ENCODE measurements at places on chromosomes 3 and 15.

DNA sequence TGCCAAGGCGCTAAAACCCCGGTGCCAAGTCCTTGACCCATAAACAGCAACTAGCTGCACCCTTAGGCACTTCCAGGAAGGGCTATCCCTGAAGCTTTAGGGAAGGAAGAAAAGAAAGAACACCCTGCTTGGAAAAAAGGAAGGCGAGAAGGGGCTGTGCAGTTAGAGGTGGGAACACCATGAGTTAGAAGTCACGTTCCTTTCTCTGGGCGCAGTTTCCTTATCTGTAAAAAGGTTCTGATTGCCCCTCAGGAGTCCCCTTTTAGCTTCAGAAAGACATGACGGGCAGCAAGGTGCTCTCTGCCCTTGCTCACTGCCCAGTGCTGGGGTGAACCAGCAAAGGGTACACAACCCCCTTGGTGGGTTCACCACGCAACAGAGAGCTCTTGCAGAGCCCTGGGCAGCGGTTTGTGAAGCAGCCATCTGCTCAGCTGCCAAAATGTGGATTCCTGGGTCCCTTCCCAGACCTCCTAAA is 798 bp downstream of the GCHFR start:
- peak; percentile 20 for DNase-seq

DNA sequence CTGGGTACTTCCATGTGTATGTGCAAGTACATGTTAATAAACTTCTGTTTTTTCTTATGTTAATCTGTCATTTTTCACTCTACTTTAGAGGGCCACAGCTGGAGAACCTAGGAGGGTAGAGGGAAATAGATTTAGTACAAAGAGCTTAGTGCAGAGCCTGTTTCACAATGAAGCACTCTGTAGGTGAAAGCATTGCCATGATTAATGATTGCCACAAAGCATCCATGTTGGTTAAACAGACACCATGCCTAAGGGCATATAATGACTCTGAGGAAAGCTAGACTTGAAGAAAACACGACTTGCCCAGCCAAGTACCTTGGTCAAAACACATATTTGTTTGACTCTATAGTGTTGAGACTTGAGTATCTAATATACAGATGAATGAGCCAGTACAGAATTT is 338.4 kb downstream of the FHIT start:
- no peak for DNase-seq

DNA sequence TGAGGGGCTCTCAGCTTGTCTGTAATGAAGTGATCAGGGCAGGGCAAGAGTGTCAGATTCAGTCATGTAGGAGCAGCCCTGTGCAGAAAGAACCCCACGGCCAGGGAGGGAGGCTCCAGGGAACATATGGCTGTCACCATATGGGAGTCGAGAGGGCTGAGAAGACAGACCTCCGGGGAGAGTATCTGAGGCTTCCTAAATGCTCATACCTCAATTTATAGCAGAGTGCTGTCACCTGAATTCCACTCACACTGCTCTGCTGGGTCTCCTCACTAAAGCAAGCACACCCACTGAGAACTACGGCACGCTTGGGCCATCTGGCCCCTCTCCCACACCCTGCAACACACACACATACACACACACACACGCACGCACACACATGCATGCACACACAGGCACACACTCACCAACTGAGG is 92.3 kb upstream of the TJP1 start:
- DNase-seq: no peak

GRCh38 chr3:46574243-46574646 is 8.1 kb upstream of the LRRC2 start:
- DNase-seq: no peak

GRCh38 chr3:96294143-96294542 is 520.3 kb upstream of the EPHA6 start:
- DNase-seq: no peak

DNA sequence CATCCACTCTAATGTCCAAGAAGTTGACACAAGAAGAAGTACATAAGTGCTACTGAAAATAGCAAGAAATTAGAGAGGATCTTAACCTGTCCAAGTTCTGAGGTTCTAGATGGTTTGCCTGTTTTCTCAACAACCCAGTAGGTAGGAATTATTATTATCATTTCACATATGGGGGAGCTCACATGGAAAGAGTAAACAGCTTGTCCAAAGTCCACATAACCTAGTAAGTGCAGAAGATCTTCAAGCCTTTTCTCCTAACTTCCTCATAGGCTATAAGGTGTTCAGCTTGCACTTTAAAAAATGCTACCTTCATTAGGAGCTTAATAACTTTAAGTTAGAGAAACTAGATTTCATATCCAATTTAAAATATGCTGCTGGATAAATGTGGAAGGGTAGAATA is 3.0 kb downstream of the SLC2A2 start:
- no peak for DNase-seq
